ENCODE measurements at places on chromosomes 7 and 10. TPM values are rescaled to one million over a fixed set of nuclear protein-coding genes. Genes with fewer than 3 reads are reported as not detected.

The FKBP9 gene
- 150 TPM for total RNA-seq

The MMD2 gene
- not detected for total RNA-seq

The MEST gene
- total RNA-seq: 104 TPM

The ST8SIA6 gene
- total RNA-seq: under 0.01 TPM

The RBP4 gene
- total RNA-seq: not detected

The PRTFDC1 gene
- 15.3 TPM for total RNA-seq

The ENTPD1 gene
- total RNA-seq: not detected

The ZNF37A gene
- total RNA-seq: 8.5 TPM

The DOCK4 gene
- 6.6 TPM for total RNA-seq

The RNF32 gene
- 2.8 TPM for total RNA-seq

The PON1 gene
- total RNA-seq: not detected

Measured in myometrial cell (primary cell).